ENCODE measurements at places on chromosomes 1 and 21.

- no peak for DNase-seq
Observed at GRCh38 chr1:114263343-114263742, 109.7 kb upstream of the SYT6 start.

DNA sequence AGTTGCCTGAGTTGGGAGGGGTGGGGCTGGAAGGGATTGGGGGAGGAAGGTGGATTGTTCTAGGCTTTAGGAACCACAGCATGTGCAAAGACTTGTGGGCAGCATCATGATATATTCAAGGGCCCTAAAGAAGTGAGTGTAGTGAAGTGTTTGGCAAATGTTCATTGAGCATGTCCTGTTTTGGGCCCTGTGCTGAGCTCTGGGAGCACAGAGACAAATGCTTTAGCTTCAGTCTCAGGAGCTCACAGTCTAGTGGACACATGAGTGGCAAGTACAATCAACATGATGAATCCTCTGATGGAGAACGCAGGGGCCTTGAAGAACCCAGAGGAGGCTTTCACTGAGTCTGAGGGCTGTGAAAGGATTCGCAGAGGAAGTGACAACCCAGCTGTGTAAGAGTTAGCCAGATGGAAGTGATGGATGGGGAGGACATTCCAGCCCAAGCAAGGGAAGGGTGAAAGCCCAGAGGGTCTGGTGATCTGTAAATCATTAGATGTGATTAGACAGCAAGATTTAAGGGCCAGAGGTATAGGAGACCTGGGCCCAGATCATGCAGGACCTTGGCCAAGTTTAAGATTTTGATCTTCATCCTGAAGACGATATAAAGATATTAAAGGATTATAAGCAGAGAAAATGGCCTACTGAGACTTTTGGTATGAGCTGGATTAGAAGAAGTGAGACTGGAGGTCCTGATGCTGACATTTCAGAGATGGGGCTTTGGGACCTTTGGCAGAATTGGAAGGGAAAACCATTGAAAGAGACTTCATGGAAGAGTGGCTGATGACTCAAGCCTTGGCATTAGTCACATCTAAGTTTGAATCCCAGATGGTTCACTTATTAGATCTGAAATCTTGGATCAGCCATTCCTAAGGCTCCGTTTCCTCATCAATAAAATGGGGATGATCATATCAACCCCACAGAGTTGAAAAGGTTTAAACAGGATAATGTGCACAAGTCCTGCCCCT is 4.6 kb downstream of the IPO13 start:
- DNase-seq, result no peak

- DNase-seq, result peak; percentile 25
Observed at GRCh38 chr1:203791498-203791897, 3.9 kb upstream of the ZBED6 start.

DNA sequence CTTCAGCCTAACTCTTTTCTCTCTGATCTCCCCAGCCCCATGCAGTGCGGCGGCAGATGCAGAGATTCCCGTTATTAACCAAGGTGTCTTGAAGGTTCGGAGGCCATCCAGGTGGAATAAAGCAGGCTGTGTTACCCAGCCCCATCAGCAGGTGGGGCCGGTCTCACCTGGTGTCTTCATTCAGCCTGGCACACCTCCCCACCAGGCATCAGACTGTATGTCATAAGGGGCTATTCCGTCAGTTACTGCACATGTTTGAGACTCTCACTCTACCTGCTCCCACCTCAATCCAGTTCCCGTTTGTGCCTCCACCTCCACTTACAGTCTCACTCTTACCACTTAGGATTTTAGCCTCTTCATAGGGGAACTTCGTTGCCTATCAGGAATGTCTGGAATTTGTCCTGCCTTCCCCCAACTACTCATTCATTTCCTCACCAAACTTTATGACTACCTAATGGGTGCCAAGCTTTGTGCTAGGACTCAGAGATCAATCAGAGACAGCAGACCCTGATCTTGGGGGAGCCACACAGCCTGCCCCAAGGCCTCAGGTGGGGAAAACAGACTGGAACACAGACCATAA is 170.2 kb downstream of the PLPP3 start:
- DNase-seq, result no peak

DNA sequence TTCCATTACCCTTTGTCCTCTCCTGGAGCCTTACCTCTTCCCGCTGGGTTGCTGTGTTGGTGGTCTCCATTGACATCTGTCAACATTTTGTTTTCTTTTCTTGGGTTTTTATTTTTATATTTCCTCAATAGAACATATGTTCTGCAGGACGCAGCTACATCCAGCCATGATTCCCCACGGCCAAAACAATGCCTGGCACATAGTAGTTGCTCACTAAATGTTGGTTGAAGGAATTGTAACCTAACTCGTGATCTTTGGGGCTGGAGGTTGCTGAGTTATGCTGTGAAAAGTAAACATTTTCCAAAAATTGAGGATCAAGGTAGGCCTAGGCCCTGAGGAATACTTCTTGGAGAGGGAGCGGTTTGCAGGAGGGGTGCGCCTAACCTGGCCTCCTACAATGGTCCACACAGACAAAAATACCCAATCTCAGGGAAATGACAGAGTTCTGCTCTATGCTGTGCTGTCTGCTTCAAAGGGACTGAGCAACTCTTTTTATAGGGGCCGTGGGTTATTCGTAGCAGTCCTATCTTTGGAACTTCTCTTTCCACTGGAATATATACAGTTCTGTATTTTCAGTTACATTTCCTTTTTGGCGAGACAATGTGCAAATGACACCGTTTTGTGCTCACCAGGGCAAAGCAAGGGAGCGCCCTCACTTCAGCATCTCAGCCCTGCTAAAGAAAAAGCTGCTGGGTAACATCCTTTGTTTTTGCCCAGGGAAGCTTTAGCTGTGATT is 1.4 kb downstream of the PDPN start:
- no peak for DNase-seq

GRCh38 chr21:31908106-31909031 is 35.5 kb downstream of the HUNK start:
- no peak for DNase-seq

- DNase-seq, result no peak
Observed at GRCh38 chr1:226466296-226466695, 58.4 kb upstream of the PARP1 start.

- DNase-seq, result no peak
Observed at GRCh38 chr1:226670073-226670472, 69.0 kb downstream of the ITPKB start.

Data from fibroblast of lung (primary cell).